ENCODE measurements at places on chromosomes 1 and 21.

- DNase-seq, result no peak
Measured at GRCh38 chr1:54949053-54949452, 31.4 kb upstream of the TMEM61 start.

- no peak for DNase-seq
Measured at GRCh38 chr1:180849031-180849775, 63.5 kb upstream of the KIAA1614 start.

GRCh38 chr21:42320791-42321190 lies 5.6 kb upstream of the TFF3 start:
- DNase-seq, result no peak

- DNase-seq, result no peak
Measured at GRCh38 chr21:37758982-37759381, 157.3 kb downstream of the KCNJ6 start.

GRCh38 chr1:168180148-168180524 lies 1.4 kb downstream of the TIPRL start:
- no peak for DNase-seq

DNA sequence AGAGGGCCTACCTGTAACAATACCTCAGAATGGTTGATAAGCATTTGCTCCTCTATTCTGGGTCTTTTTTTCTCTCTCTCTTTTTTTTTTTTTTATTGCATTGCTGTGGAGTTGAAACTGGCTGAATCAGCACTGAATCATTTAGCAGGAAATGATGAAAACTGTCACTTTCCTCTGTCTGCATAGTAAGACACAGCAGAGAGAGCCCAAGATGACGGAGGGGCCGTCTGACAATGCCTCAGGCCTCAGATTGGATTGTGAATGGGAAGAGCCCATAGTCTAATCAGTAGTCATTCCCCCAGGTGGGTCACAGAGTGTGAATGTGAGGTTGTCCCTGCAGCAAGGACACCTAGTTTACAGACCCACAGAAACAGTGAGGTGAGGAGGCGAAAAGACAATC lies 193.2 kb upstream of the PLXNA2 start:
- no peak for DNase-seq

GRCh38 chr1:23198373-23198772 lies 18.9 kb downstream of the HTR1D start:
- DNase-seq, result no peak

- DNase-seq, result peak; percentile 21
Measured at GRCh38 chr1:89609781-89610456, 23.0 kb upstream of the LRRC8C start.

DNA sequence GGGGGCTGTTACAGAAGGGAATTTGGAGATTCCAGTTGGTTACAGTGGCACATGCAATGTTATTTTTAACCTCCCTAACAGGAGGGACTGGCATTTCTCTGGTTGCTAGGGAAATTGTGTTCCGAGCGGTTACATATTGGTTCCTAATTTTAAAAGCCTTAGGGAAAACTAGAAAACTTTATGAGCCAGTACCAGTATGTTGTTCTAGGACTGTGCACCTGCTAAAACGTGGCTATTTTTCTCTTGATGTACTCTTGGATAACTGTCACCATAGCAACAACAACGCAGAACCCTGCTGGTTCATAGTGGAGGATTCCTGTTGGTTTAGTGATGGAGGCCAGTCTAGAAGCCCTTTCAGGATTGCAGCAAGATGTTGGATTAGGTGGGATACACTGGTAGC lies 68.9 kb upstream of the PGBD5 start:
- DNase-seq, result no peak

GRCh38 chr1:34925730-34926129 lies 3.7 kb downstream of the DLGAP3 start:
- DNase-seq, result no peak

DNA sequence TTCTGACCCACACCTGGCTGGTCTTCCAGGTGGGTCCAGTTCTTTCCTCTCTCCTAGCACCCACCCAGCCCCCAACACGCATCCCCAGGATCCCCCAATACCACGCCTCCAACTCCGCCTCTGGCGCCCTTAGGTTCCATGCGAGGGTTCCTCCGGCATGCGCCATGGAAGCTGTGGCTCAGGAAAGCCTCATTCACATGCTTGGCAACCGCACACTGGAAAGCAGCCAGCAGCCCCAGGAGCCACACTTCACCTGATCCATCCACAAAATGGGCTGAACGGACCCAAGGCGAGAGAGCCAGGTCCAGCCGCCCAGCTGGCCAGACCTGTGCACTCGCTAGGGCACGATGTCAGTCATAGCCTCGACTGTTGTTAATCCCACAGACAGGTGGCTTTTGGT lies 161.2 kb downstream of the PSMG1 start:
- no peak for DNase-seq

- DNase-seq, result no peak
Measured at GRCh38 chr1:40965531-40965930, 14.0 kb upstream of the CTPS1 start.

GRCh38 chr1:22500058-22500457 lies 48.4 kb downstream of the ZBTB40 start:
- DNase-seq, result no peak

DNA sequence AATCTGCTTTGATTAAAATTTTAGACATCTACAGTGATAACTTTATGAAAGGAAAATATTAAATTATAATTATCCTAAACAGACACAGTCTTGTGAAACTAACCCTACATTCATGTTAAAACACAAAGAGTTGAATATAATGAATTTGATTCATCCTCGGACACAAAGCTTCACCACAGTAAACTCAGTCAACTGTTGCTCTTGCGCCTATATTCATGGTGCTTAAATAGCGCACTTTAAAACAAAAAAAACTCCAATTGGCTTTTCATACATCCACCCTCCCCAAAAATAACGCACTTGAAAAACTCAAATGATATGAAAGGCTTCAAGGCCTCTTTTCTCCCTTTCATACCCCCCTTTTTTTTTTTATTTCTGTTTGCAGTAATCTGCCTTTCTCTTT lies 260.3 kb downstream of the FAF1 start:
- no peak for DNase-seq

DNA sequence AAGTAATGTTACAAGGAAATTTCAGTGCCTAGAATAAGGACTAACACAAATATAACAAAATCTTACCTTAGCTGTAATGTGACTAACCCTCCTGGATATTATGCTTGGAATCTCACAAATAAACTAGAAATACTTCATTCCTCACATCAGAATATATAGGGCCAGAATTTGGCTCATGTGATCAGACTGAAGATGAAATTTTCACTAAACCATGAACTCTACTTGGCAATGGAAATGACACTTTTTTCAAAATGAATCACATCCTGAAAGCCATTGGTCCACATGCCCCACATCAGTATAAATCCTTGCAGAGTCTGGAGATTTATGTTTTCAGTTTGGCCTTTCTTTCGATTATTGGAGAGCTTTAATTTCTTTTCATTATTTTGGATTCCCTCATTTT lies 227.8 kb downstream of the NRIP1 start:
- DNase-seq, result no peak

DNA sequence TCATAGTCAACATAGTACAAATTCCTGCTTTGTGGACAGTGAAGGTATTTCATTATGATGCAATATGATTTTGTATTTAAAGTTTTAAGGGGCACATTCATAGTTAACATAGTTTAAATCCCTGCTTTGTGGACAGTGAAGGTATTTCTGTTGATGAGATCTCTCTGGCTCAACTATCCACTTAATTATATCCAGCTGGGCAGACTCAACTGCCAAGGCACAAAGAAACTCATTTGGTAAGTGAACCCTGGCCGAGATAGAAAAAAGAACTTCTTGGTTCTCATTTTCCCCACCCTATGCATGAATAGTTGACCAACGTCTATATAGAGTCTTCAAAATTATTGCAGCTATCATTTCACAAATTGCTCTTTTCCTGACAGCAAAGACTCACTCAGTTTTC lies 1194.6 kb downstream of the NCAM2 start:
- DNase-seq, result no peak

DNA sequence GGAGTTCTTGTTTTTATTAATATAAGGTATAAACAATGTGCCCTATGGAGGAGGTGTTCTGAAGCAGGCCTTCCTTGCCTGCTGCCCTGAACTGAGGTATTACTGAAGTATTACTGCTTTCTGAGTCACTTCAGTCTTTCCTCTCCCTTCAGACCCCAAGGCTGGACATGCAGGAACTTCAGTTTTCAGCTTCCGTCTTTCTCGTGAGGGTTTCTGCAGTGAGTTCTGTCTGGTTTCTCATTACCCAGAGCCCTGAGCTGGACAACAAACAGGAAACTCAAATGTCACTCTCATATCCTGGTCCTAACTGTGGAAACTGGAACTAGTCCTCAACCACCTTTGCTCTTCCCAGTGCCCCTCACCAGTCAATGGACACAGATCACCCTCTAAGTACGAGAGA lies 46.8 kb downstream of the ELAVL4 start:
- no peak for DNase-seq

GRCh38 chr1:100868364-100868995 lies 26.2 kb downstream of the EXTL2 start:
- DNase-seq, result no peak

- peak; percentile 6 for DNase-seq
Measured at GRCh38 chr1:116232989-116233514, 121.9 kb downstream of the MAB21L3 start.

DNA sequence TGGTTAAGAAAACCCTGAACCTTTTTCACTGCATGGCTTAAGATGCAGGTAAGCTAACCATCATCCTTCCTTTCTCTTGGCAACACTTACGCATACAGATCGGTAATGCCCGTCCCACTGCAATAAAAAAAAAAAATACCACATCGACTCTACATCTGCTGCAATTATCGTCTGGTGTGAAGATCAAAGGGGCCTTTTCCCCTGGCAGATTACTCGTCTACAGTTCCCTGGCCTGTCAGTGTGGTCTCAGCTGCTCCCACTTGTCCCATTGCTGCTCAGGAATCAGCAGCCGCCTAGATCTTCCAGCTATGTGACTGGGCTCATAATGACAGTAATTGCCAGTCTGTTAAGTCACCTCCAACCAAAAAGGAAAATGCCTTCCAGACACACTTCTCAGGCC lies 133.1 kb downstream of the SETD4 start:
- DNase-seq, result no peak

DNA sequence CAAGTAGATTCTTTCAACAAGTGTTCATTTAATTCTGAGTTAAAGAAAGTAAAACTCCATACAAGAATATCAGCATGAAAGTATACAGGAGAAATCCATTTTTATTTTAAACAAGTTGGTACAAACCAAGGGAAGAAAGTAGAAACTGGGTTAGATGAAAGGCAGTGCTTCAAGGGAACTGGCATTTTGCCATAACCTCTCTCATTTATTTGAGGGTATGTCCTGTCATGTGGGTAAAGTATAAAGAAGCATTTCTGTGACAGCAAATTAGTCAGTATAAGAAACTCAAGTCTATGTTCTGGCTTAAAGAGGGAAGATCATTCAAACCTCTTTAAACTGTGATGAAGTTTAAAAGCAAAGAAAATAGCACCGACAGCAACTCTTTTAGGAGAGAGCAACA lies 32.0 kb downstream of the OLFM3 start:
- DNase-seq, result no peak

DNA sequence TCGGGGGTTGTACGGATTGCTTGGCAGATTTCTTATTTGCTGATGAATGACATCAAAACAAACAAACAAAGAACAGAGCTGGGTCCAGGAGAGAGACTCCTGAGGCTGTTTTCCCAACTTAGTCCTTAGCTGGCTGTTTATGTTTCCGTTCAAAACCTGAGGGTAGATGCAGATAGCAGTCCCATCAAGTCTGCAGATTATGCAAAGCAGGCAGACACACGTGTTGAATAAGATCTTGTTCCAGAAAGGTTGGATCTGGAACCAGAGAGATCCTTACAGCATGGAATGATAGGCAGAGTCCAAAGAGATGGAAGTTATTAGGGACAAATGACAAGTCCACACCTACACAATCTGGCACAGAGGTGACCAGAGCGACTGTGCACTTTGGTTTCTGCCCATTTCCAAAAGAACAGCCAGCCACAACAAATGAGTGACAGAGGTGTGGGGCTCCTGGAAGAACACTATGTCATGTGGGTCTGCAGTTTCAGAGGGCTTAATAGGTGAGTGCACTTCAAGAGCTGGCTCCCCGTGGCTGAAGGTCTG lies 65.5 kb downstream of the MAN1C1 start:
- no peak for DNase-seq

GRCh38 chr1:178664278-178664677 lies 60.8 kb upstream of the RALGPS2 start:
- peak; percentile 55 for DNase-seq

- no peak for DNase-seq
Measured at GRCh38 chr21:42621819-42622177, 31.6 kb upstream of the PDE9A start.

DNA sequence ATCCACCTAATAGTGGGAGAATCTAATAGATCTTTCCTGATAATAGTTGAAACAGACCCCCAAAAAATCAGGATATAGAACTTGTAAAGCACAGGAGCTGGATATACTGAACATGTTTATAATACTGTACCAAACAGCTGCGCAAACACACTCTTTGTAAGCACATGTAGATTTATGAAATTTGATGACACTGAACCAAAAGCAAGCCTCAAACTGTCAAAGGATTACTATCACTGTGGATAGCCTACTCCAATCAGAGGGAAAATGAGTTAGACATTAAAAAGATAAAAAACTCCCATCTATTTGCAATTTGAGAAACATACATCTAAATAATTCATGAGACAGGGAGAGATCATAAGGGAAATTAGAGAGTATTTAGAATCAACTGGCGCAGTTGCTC lies 26.1 kb downstream of the RCAN3 start:
- no peak for DNase-seq

DNA sequence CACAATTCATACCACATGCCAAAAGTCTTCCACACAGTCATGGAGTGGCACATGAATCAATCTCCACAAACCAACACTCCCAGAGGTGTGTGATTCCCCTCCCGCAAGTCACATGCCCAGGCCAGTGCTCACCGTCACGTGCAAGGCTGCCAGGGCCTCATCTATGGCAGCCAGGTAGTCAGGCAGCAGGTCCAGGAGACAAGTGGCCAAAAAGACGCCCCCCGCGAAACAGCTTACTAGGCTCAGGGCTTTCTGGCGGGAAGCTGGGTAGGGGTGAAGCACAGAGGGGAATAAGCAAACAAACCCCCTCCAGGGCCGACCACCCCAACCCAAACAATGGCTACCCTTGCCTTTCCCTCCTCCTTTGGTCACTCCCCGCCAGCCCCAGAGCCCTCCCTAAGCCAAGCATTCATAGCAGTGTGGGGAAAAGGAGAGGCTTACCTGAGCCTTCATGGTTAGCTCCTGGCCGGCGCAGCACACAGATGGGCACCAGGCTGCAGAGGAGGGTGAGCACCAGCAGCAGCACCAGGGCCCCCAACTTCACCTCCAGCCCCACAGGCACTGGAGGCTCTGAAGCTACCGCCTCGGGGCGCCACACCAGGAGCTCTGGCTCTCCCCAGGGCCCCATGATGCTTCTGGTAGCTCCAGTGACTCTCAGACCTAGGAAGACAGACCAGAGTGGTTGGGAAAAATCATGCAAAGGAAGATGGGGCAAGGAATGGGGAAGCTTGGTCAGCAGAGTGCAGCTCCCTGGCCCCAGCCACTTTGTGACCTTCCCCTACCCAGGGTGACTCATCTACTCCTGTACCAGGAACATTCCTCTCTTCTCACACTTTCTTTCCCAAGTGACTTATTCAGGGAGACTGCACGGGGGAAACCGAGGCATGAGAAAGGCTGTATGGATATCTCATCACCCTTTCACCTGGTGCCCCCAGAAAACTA lies 978 bp downstream of the SLC39A1 start:
- no peak for DNase-seq

GRCh38 chr1:247118946-247119446 lies 14.8 kb upstream of the ZNF669 start:
- no peak for DNase-seq

GRCh38 chr1:159266832-159267231 lies 35.3 kb upstream of the FCER1A start:
- DNase-seq, result no peak
